ENCODE measurements at places on chromosomes 12 and 14.

DNA sequence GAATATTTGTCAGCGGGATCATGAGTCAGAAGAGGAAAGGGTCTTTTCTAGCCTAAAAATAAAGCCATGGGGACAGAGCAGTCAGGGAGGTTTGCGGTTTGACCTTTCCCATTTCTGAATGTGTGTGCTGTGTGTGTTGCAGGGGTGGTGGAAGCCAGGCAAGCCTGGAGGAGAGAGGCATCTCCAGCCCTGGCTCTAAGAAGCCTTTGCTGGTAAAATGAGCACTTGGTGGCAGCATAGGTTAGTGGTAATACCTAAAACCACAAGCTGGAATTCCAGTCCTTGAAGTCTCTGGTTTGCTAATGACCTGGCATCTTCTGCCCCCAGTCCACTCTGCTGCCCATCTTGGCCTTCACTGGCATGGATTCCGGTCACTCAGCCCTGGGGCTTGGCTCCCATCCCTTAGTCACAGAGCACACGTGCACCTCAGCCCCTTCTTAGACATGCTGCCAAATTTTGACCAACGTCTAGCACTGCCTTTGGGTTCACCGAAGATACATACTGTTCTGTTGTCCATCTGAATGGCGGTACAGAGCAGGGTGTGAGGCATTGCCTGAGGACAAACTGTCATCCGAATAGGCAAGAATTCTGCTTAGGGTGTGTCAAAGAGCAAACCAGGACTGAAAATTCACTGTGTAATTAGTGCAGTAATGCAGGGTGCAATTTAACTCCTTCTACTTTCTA is 52.7 kb downstream of the KCNA5 start:
- DNase-seq = no peak

- no peak for DNase-seq
These were observed 145.9 kb upstream of the OTX2 start for GRCh38 chr14:56956182-56956581.

- no peak for DNase-seq
These were observed 125.0 kb upstream of the CCND2 start for GRCh38 chr12:4148418-4149056.

GRCh38 chr14:25371068-25371467 is 321.1 kb upstream of the STXBP6 start:
- DNase-seq = no peak

DNA sequence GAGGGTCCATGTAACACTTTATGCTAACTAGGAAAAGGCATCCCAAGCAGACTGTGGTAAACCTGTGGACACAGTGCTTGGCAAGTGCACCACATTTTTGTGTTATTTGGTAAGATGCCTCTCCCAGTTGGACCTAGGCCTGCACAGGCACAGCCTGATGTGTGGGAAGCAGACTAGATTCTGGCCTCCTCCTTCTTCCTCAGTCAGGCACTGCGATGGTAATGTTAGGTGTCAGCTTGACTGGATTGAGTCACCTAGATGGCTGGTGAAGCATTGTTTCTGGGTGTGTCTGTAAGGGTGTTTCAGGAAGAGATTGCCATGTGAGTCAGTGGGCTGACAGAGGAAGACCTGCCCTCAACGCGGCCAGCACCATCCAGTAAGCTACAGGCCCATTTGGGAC is 25.3 kb upstream of the RHOJ start:
- DNase-seq = no peak

GRCh38 chr12:1643043-1643442 is 14.0 kb downstream of the WNT5B start:
- DNase-seq = no peak

GRCh38 chr12:53268630-53269562 is 797 bp downstream of the ESPL1 start:
- DNase-seq = no peak
